ENCODE measurements at places on chromosomes 12 and 14. TPM values are rescaled to one million over a fixed set of nuclear protein-coding genes. Genes with fewer than 3 reads are reported as not detected.

- H3K4me3 ChIP-seq, result peak overlapping the region; percentile 68
- no peaks in the 10 kb centered on the region for H3K36me3 ChIP-seq
- H3K27me3 ChIP-seq, result no peaks in the 10 kb centered on the region
- peak overlapping the region; percentile 24 for H3K27ac ChIP-seq
- H3K4me1 ChIP-seq, result peaks cover 6% of the 10 kb centered on the region
Measured at GRCh38 chr12:94405413-94406116, 54.1 kb downstream of the CEP83 start.

DNA sequence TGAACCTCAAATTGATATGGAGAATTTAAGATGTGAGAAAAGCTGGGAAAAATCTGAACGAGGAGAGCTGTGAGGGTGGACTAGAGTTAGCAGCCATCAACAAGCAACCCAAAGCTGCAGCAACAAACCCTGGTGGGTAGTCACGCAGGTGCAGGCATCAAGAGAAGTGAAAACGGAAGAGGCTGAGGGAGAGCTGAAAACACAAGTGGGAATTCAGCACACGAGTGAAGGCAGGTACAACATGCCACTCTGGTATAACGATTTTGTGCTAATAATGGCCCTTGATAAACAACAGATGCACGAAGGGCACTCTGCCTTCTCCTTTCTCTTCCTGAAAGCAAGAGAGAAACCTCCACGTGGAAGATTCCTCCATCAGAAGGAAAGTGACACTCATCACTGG lies 11.5 kb downstream of the TCL1B start:
- no peaks in the 10 kb centered on the region for H3K27me3 ChIP-seq
- no peaks in the 10 kb centered on the region for H3K36me3 ChIP-seq
- H3K27ac ChIP-seq, result no peak overlapping the region
- H3K4me1 ChIP-seq, result peaks cover 12% of the 10 kb centered on the region

Gene CLEC6A
- not detected for total RNA-seq

Gene SERPINA3
- total RNA-seq, result 252 TPM

- DNase-seq, result no peak
- no peak overlapping the region for H3K27ac ChIP-seq
Measured at GRCh38 chr12:108918206-108918605, 38.3 kb downstream of the DAO start.

- no peaks in the 10 kb centered on the region for H3K27me3 ChIP-seq
- H3K36me3 ChIP-seq, result no peaks in the 10 kb centered on the region
- H3K27ac ChIP-seq, result no peak overlapping the region
- no peak overlapping the region for H3K4me3 ChIP-seq
- H3K4me1 ChIP-seq, result no peaks in the 10 kb centered on the region
Measured at GRCh38 chr14:77198561-77198960, 17.0 kb downstream of the TMEM63C start.

DNA sequence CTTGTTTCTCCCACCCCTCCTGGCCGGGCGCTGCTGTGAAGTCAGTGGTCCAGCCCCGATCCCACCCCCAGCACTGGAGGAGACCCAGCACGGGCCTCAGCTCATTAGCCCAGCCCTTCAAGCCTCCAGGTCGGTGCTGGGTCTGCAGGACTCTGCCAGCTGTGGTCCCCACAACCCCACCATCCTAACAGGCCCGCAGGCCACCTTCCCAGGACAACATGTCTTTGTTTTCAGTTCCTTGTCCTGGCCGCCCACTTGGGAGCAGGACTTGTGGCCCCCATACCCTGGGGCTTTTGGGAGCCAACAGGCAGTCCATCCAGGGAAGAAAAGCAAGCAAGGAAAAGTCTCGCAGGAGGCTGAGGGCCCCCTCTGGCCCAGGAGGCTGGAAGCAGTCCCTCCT lies 60.0 kb downstream of the HRK start:
- DNase-seq, result no peak
- no peak overlapping the region for H3K27ac ChIP-seq
- no peaks in the 10 kb centered on the region for H3K36me3 ChIP-seq
- peaks cover 6% of the 10 kb centered on the region for H3K4me1 ChIP-seq
